ENCODE measurements at places on chromosomes 12 and 14.

- DNase-seq: no peak
These were observed 63.9 kb downstream of the NUAK1 start for GRCh38 chr12:106074706-106075392.

- no peak for DNase-seq
These were observed 114.8 kb downstream of the MON2 start for GRCh38 chr12:62581288-62582064.

GRCh38 chr14:70884595-70885342, 22.5 kb upstream of the PCNX1 start:
- no peak for DNase-seq

- no peak for DNase-seq
These were observed 266.8 kb downstream of the ADAMTS20 start for GRCh38 chr12:43285159-43285598.

- no peak for DNase-seq
These were observed 13.2 kb upstream of the MDM2 start for GRCh38 chr12:68794653-68795251.

DNA sequence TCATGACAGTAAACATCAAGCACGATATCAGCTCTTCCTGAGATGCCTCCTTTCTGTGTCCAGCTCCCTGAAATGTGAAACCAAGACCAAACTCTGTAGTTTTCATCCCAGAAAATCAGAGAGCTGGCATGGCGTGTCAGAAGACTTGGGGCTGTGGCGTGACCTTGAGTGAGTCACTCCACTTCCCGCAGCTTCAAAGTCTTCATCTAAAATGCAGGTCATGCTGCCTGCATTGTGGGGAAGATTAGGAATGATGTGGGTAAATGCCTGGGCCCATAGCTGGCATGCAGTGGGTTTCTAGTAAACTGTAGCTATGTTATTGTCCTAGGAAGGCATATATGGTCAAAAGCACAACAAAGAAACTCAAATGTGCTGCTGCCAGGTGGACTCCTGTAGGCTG, 28.8 kb downstream of the OAS2 start:
- DNase-seq: no peak

- no peak for DNase-seq
These were observed 6.5 kb downstream of the TTC7B start for GRCh38 chr14:90809530-90810312.

DNA sequence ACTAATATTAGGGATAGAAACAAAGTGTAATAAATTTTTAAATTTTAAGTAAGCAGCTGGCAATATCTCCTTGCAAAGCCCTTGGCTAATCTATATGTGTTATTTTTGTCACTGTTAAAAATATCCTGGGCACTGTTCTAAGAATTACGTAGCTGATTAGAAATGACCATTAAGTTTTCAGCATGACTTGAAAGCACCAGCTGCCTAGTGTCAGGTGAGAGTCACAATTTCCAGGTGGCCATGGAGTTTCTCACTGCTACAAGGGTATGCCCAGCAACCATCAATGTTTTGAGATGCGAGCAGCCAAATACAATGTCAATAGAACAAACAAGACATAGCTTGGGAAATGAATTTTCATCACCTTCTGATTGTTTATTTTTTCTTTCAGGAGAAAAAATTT, 23.3 kb upstream of the GYS2 start:
- DNase-seq: no peak

DNA sequence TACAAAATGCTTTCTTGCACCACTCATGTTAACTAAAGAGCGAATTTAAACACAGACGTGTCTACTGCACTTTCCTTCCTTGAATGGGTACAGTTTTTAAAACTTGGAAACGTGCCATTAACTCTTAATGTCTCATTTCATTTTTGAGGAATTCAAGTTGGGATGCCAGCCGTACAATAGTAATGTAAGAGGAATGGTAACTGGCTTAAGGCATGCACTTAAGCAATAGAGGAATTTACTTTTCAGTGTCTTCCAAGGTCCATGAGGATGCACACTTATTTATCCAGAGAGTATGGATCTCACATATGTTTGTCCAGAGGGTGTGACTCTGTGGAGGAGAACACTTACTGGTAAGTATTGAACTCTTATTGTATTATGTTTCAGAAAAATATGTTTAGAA, 52.9 kb downstream of the PPP4R4 start:
- no peak for DNase-seq

DNA sequence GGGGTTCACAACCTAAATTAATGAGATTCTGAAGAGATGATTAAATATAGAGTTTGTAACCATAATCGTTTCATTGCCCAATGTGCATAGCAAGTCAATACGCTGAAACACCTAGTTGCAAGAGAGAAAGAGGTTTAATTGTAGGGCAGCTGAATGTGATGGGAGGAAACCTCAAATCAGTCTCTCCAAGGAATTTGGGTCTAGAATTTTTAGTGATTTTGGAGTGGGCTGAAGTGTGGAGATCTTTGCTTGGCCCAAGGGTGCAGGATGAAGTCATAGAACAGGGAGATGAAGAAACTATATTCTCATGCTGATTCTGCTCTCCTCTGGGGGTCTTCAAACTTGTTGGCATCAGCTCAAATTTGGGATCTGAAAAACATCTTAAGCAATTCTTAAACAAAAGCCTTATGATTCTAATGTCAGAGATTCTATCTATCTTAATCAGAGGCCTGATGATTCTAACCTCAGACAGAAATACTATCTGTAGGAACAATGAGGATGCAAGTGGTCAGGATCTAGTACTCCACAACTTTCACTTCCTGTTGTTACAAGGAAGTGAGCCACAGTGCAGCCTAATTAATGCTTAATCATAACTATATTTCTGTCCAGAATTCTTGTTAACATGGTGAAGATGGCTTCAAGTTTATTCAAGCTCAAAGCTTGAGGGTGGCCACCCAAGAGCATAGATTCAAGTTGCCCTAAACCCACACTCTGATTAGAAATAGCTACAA, 80.2 kb upstream of the FUT8 start:
- no peak for DNase-seq

DNA sequence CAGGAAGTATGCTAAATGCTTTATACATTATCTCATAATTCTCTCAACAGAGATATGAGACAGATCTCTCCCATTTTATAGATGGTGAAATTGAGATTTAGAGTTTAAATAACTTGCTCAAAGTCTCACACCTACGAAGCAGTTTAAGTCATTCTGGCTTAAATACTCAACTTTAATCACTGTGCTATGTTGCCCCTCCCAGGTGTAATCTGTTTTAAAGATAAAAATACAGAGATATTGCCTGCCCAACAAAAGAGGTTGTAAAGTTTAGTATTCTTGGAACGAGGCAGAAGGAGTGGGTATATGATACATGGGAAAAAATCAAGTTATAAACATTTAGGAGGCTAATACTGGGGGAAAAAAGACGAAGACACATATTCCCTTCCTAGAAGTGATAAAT, 156.8 kb upstream of the LRIG3 start:
- DNase-seq: no peak

GRCh38 chr12:114984634-114985061, 300.7 kb upstream of the TBX3 start:
- DNase-seq: no peak

GRCh38 chr12:122909442-122910288, 13.7 kb upstream of the VPS37B start:
- DNase-seq: no peak

- DNase-seq: no peak
These were observed 88.4 kb downstream of the LIN7A start for GRCh38 chr12:80849337-80849736.

- no peak for DNase-seq
These were observed 109.0 kb upstream of the TMPO start for GRCh38 chr12:98406378-98406777.
